ENCODE measurements at places on chromosomes 4 and X. TPM values are rescaled to one million over a fixed set of nuclear protein-coding genes. Genes with fewer than 3 reads are reported as not detected.

DNA sequence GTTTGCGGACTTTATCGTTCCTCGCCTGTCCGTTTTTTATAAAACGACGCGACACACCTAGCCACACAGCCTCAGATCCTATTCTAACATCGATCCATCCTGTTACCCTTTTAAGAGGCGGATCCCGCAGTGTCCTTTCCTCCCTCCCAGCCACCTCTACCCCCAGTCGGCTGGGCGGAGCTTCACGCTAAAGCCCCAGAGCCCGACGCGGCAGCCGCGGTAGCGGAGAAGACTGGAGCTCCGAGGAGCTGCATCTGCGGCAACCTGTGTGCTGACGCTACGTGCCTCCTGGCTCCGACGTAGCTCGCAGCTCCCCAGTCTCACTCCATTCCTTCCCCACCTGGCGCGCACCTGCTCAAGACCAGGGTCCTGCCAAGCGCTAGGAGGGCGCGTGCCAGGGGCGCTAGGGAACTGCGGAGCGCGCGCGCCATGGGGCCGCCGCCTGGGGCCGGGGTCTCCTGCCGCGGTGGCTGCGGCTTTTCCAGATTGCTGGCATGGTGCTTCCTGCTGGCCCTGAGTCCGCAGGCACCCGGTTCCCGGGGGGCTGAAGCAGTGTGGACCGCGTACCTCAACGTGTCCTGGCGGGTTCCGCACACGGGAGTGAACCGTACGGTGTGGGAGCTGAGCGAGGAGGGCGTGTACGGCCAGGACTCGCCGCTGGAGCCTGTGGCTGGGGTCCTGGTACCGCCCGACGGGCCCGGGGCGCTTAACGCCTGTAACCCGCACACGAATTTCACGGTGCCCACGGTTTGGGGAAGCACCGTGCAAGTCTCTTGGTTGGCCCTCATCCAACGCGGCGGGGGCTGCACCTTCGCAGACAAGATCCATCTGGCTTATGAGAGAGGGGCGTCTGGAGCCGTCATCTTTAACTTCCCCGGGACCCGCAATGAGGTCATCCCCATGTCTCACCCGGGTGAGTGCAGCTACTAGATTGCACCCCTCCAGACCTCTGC, at the start of gene RNF128:
RNF128 (plus strand) TSS at position 217 of the 953 bp plus-strand sequence; CDS start at position 430, 213 bp downstream.
- H3K4me1 ChIP-seq, result peaks cover 9% of the 10 kb centered on the region
- DNase-seq, result no peak

- H3K27me3 ChIP-seq, result peaks cover 9% of the 10 kb centered on the region
- H3K4me3 ChIP-seq, result no peak overlapping the region
- no peak overlapping the region for H3K27ac ChIP-seq
- no peak for DNase-seq
- no peaks in the 10 kb centered on the region for H3K4me1 ChIP-seq
These were observed 61.1 kb downstream of the ABCG2 start for GRCh38 chr4:88097301-88097700.

DNA sequence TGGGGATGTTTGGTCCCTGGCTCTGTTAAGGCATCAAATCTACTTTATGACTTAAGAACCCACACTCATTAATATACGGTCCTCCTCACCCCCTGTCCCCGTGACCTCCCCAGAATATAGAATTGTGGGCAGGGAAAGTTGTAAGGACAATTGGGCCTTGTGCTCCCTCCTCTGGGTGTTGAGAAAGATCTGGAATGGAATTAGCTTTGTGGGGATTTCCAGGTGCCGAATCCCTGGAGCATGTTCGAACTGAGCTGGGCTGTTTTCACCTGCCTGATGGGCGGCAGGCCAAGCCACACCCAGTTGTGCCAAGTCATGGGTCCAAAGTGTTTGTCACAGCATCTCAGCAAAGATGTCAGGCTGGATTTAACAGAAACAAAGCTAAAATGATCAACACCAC, 349.3 kb upstream of the KLF3 start:
- peaks cover 8% of the 10 kb centered on the region for H3K27me3 ChIP-seq
- H3K4me3 ChIP-seq, result no peak overlapping the region
- peaks cover 11% of the 10 kb centered on the region for H3K36me3 ChIP-seq
- H3K27ac ChIP-seq, result no peak overlapping the region

DNA sequence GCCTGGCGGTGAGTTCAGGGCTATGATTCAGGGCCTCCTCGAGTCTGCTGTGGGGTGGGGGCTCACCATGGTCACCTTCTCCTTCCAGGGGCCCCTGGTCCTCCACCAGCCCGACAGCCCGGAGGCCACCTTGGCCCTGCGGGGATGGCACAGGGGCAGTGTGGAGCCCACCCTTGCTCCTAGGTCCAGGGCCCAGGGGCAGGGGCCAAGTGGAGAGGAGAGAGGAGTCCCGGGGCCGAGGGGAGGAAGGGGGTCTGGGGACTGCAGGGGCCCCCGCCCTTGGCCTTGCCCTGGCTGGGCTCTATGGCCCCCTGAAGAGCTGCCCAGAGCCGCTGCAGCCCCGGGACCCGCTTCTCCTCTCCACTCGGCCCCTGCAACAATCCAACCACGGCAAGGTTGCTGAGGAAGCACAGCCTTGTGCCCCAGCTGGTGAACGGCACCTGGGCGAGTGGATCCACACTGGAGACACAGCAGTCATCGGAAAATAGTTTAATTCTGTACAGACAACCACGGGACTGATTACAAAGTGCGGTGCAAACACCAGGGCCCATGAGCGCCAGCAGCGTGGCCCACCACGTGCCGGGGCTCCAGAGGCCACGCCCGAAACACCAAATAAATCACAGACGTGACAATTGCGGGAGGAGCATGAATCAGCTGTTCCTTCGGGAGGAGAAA, 23.0 kb upstream of the CPLX1 start:
- no peaks in the 10 kb centered on the region for H3K27me3 ChIP-seq
- H3K4me3 ChIP-seq, result no peak overlapping the region
- no peak for DNase-seq
- peaks cover 24% of the 10 kb centered on the region for H3K36me3 ChIP-seq

- H3K27ac ChIP-seq, result no peak overlapping the region
- H3K4me1 ChIP-seq, result no peaks in the 10 kb centered on the region
- DNase-seq, result no peak
- H3K27me3 ChIP-seq, result no peaks in the 10 kb centered on the region
These were observed 347.8 kb upstream of the PITX2 start for GRCh38 chr4:110970642-110971041.

GRCh38 chrX:21354725-21355124, 19.5 kb upstream of the CNKSR2 start:
- DNase-seq, result no peak
- no peak overlapping the region for H3K4me3 ChIP-seq
- H3K36me3 ChIP-seq, result no peaks in the 10 kb centered on the region
- no peaks in the 10 kb centered on the region for H3K27me3 ChIP-seq
- no peak overlapping the region for H3K27ac ChIP-seq

DNA sequence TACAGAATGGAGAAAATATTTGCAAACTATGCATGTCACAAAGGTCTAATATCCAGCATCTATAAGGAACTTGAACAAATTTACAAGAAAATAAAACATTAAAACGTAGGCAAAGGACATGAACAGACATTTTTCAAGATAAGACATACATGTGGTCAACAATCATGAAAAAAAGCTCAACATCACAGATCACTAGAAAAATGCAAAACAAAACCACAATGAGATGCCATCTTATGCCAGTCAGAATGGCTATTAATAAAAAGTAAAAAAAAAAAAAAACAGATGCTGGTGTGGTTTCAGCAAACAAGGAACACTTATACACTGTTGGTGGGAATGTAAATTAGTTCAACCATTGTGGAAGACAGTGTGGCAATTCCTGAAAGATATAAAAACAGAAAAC, 75.8 kb upstream of the IL13RA2 start:
- H3K27ac ChIP-seq, result no peak overlapping the region
- no peak for DNase-seq
- H3K4me1 ChIP-seq, result no peaks in the 10 kb centered on the region
- no peak overlapping the region for H3K4me3 ChIP-seq
- H3K27me3 ChIP-seq, result no peaks in the 10 kb centered on the region
- H3K36me3 ChIP-seq, result no peaks in the 10 kb centered on the region

- no peaks in the 10 kb centered on the region for H3K27me3 ChIP-seq
- no peak for DNase-seq
- H3K27ac ChIP-seq, result no peak overlapping the region
- no peaks in the 10 kb centered on the region for H3K36me3 ChIP-seq
These were observed 670.3 kb upstream of the FAM241A start for GRCh38 chr4:111475001-111475400.

- DNase-seq, result no peak
- peaks cover 21% of the 10 kb centered on the region for H3K4me1 ChIP-seq
- peaks cover 5% of the 10 kb centered on the region for H3K27me3 ChIP-seq
- H3K27ac ChIP-seq, result no peak overlapping the region
- no peak overlapping the region for H3K4me3 ChIP-seq
These were observed 62.6 kb upstream of the KLF3 start for GRCh38 chr4:38601244-38601915.

DNA sequence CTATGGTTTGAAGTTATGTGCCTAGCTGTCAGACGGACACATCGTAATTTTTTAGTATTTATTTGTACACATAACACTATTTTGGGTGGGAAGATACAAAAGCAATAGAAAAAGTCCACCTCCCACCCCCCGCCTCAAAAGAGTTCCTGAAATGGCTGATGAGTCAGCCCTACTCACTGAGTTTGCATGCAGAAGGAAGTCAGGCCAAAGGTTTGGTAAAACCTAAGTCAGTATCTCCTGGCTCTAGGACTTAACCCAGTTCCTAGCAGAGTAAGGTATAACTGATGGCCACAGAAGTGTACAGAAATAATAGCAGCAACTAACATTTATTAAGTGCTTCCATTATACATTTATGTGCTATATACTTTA, 2.9 kb upstream of the KLHL2 start:
- H3K27me3 ChIP-seq, result no peaks in the 10 kb centered on the region
- H3K36me3 ChIP-seq, result peaks cover 12% of the 10 kb centered on the region
- peak overlapping the region; percentile 61 for H3K4me3 ChIP-seq
- H3K27ac ChIP-seq, result peak overlapping the region; percentile 79
- H3K4me1 ChIP-seq, result peaks cover 42% of the 10 kb centered on the region

- H3K27me3 ChIP-seq, result peaks cover 34% of the 10 kb centered on the region
- no peak overlapping the region for H3K4me3 ChIP-seq
- peaks cover 8% of the 10 kb centered on the region for H3K36me3 ChIP-seq
- H3K4me1 ChIP-seq, result peaks cover 51% of the 10 kb centered on the region
- H3K27ac ChIP-seq, result no peak overlapping the region
These were observed 62.7 kb downstream of the MAML3 start for GRCh38 chr4:140091305-140091704.

- no peaks in the 10 kb centered on the region for H3K36me3 ChIP-seq
- no peak overlapping the region for H3K4me3 ChIP-seq
- H3K27ac ChIP-seq, result no peak overlapping the region
- no peaks in the 10 kb centered on the region for H3K4me1 ChIP-seq
- H3K27me3 ChIP-seq, result no peaks in the 10 kb centered on the region
These were observed 40.5 kb upstream of the DCAF8L2 start for GRCh38 chrX:27549688-27550087.

- H3K27me3 ChIP-seq, result no peaks in the 10 kb centered on the region
- H3K36me3 ChIP-seq, result no peaks in the 10 kb centered on the region
- H3K4me3 ChIP-seq, result no peak overlapping the region
- no peak for DNase-seq
- no peaks in the 10 kb centered on the region for H3K4me1 ChIP-seq
These were observed 11.8 kb downstream of the CLCN5 start for GRCh38 chrX:49934148-49934547.

GRCh38 chr4:86963697-86964096, 28.9 kb downstream of the AFF1 start:
- H3K4me3 ChIP-seq, result no peak overlapping the region
- H3K27ac ChIP-seq, result no peak overlapping the region
- DNase-seq, result no peak

DNA sequence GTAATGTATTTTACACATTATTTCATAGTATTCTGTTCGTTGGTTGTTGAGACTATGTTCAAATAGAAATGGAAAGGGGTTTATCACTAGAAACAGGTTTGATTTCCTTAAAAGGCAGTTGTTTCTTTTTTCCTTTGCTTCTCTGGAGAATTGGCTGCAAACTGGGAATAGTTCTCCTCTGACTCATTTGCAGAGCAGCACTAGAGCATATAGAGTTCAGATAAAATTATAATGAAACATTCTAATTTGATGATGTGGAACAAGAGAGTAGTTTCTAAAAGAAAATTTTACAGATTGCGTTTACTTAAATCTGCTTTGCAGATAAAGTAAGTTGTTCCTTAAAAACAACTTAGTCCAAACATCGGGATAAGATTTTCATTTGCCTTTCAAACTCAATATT, 29.7 kb downstream of the SYNPO2 start:
- no peak overlapping the region for H3K4me3 ChIP-seq
- peaks cover 14% of the 10 kb centered on the region for H3K27me3 ChIP-seq
- no peak for DNase-seq
- H3K27ac ChIP-seq, result no peak overlapping the region
- no peaks in the 10 kb centered on the region for H3K36me3 ChIP-seq

GRCh38 chr4:77801260-77801608, 17.9 kb downstream of the CNOT6L start:
- peak overlapping the region; percentile 48 for H3K4me3 ChIP-seq
- peaks cover 44% of the 10 kb centered on the region for H3K4me1 ChIP-seq
- peaks cover 22% of the 10 kb centered on the region for H3K36me3 ChIP-seq

DNA sequence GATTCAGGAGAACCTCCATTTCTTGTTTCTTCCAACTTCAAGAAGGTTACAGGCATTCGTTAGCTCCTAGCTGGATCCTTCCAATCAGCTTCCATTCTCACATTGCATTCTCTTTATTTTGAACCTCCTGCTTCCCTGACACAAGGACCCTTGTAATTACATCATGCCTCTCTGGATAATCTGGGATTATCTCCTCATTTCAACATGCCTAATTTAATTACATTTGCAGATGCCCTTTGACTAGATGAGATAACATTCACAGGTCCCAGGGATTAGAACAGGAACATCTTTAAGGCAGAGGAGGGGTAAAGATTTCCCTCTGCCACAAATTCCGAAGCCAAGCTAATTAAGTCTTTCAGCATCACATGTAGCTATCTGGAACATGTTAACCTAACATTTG, 753.8 kb upstream of the PCDH7 start:
- H3K4me1 ChIP-seq, result no peaks in the 10 kb centered on the region
- H3K36me3 ChIP-seq, result no peaks in the 10 kb centered on the region
- H3K4me3 ChIP-seq, result no peak overlapping the region
- no peak for DNase-seq
- no peaks in the 10 kb centered on the region for H3K27me3 ChIP-seq
- no peak overlapping the region for H3K27ac ChIP-seq

- no peak overlapping the region for H3K4me3 ChIP-seq
- no peaks in the 10 kb centered on the region for H3K4me1 ChIP-seq
- H3K27me3 ChIP-seq, result no peaks in the 10 kb centered on the region
- H3K27ac ChIP-seq, result no peak overlapping the region
- no peaks in the 10 kb centered on the region for H3K36me3 ChIP-seq
These were observed 73.0 kb downstream of the LUZP4 start for GRCh38 chrX:115362334-115363095.

GRCh38 chr4:17502756-17503155, 9.1 kb downstream of the QDPR start:
- no peak overlapping the region for H3K4me3 ChIP-seq
- H3K27me3 ChIP-seq, result no peaks in the 10 kb centered on the region
- no peak for DNase-seq
- H3K4me1 ChIP-seq, result peaks cover 26% of the 10 kb centered on the region
- H3K36me3 ChIP-seq, result peaks cover 33% of the 10 kb centered on the region

GRCh38 chr4:24801136-24801855, 5.9 kb downstream of the SOD3 start:
- no peak overlapping the region for H3K4me3 ChIP-seq
- H3K27ac ChIP-seq, result no peak overlapping the region
- H3K27me3 ChIP-seq, result peaks cover 32% of the 10 kb centered on the region
- no peak for DNase-seq

CCDC158 gene
- not detected for total RNA-seq

MPP1 gene
- total RNA-seq, result 28.7 TPM

SGMS2 gene
- total RNA-seq, result 0.64 TPM

GUCY1A1 gene
- total RNA-seq, result not detected

CD38 gene
- 152 TPM for total RNA-seq

TRIM2 gene
- total RNA-seq, result 0.16 TPM

PNMA6F gene
- total RNA-seq, result not detected

GPC3 gene
- total RNA-seq, result 0.24 TPM

SPARCL1 gene
- total RNA-seq, result not detected

TIGD4 gene
- 0.24 TPM for total RNA-seq

ARAP2 gene
- 54.9 TPM for total RNA-seq

GAGE12G gene
- total RNA-seq, result not detected
